ENCODE measurements at places on chromosomes 12 and 14.

- no peak for DNase-seq
These were observed 49.0 kb downstream of the CNOT2 start for GRCh38 chr12:70292017-70292776.

DNA sequence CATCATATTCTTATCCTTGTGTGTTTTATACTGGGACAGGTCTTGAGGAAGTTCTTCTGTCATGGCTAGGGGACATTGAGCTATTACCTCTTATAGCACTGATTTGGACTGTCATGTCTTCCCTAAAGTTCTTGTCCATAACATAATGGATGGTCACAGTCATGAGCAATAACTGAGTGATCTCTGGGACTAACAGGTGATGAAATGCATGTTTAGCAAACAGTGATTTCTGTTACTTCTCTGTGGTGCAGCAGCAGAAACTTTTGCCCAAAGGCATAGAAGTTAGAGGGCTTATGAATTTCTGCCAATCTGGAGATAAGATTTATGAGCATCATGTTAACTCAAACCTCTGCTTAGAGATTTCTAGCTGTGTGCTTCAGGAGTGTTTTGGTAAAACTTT, 5.9 kb downstream of the ADIPOR2 start:
- no peak for DNase-seq

DNA sequence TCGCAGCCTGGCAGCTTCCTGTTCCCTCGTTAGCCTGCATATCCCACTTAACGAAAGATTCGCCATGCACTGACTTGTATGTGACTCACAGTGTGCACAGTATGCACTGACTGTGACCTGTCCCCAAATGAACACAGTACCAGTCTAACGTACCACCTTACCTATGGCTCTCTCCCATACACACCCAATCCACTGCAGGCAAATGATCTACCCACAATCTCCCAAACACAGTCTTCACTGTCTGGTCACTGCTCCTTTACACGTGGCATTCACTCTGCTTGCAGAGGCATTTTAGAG, 163.5 kb upstream of the EEA1 start:
- no peak for DNase-seq

DNA sequence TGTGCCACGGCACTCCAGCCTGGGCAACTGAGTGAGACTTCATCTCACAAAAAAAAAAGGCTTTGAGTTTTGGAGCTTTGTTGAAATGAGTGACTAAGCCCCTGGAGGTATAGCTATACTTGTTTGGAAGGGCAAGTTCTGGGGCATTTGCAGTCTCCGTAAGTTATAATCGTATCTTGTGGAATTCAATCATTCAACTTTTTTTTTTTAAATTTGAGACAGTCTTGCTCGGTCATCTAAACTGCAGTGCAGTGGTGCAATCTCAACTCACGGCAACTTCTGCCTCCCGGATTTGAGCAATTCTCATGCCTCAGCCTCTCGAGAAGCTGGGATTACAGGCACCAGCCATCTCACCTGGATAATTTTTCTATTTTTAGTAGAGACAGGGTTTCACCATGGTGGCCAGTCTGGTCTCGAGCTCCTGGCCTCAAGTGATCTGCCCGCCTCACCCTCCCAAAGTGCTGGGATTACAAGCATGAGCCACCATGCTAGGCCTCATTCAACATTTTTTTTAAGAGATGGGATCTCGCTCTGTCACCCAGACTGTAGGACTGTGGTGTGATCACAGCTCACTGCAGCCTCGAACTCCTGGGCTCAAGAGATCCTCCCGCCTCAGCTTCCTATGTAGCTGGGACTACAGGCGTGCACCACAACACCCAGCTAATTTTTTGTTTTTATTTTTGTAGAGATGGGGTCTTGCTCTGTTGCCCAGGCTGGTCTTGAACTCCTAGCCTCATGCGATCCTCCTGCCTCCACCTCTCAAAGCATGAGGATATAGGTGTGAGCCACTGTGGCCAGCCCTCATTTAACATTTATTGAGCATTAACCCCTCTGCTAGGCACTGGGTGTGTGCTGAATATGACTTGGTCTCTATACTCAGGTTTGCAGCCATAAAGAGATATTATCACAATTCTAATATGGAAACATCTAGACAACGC, 133.7 kb upstream of the MAP1LC3B2 start:
- no peak for DNase-seq

GRCh38 chr12:2417481-2418160, 364.8 kb downstream of the CACNA1C start:
- peak; percentile 60 for DNase-seq

DNA sequence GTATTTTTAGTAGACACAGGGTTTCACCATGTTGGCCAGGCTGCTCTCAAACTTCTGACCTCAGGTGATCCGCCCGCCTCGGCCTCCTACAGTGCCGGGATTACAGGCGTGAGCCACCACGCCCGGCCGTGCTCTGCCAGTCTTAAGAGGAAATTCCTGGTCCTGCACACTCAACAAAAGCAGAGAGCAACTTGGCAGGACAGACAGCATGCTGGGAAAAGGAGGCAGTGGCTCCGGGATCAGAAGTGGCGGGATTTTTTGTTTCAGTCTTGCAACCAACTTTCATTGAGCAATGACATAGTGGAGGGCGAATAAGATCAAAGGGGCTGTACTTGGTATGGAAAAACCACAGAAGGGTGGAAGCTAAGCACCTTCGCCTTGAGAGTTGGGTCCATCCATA, 2.1 kb downstream of the CKAP4 start:
- DNase-seq: no peak

GRCh38 chr14:67491285-67491684, 2.8 kb upstream of the TMEM229B start:
- no peak for DNase-seq

DNA sequence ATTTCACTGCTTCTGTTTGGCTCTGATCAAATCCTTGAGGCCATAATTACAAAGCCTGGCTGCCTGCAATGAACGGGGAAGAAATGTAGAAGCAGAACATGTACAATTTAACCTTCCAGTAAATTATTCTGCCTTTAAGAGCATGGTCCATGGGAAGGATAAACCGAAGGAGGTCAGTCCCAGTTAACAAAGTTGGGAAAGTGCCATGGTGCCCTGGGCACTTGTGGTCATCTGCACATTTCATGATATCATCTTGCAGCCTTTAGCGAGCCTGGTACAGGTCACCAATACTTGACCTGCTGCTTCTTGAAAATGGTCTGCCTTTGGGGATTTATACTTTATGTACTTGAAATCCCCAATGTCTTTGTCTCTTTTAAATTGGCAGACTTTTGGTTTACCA, 175.9 kb upstream of the KITLG start:
- no peak for DNase-seq

GRCh38 chr14:22105006-22105623, 431.5 kb upstream of the OR4E1 start:
- DNase-seq: no peak

DNA sequence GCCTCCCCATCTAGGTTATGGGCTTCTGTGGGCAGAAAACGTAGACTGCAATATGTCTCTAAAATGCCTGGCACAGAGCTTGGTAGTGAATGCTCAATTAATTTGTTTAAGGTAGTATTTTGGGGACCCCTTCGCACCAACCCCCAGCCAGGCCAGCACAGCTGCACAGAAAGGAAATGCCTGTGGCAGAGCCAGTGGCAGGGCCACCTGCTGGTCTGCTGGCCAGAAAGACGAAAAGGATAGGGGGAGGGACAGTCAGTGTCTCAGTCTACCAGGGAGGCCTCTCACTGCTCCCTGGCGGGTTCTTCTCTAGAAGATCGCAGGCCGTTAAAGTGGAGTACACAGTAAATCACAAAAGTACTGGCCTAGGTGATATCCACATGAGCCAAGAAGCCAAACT, 3.5 kb downstream of the RAB15 start:
- no peak for DNase-seq

DNA sequence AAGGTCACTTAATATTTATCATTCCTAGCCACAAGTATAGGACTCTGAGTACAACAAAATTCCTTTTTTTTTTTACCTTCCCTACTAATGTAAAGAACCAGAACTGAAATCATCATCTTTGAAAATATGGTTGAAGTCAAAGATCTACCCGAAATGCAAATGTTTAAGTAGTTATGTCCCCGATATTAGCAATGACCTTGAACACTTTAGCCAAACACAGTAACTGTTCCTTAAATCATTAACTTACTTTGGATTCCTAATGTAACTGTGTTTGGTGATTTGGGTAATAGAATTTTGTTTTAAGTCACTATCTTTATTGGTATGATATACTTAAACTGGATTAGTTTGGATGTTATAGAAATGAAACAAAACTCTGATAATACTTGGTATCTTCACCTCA, 14.4 kb downstream of the ITPR2 start:
- no peak for DNase-seq

DNA sequence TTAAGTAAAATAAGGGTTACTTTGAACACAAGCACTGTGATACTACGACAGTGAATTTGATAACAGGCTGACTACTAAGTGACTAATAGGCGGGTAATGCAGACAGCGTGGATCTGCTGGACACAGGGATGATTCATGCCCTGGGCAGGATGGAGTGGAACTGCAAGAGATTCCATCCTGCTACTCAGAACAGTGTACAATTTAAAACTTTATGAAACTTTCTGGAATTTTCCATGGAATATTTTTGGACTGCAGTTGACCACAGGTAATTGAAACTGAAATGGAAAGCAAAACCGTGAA, 46.0 kb downstream of the YEATS4 start:
- no peak for DNase-seq

DNA sequence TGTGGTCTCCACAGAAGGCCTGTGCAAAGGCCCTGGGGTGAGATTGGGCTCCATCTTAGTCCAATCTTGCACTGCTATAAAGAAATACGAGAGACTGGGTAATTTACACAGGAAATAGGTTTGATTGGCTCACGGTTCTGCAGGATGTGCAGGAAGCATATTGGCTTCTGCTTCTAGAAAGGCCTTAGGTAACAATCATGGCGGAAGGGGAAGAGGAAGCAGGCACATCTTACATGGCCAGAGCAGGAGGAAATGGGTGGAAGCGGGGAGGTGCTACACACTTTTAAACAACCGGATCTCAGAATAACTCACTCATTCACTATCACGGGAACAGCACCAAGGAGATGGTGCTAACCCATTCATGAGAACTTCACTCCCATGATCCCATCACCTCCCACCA, 55.4 kb downstream of the FAR2 start:
- DNase-seq: no peak

DNA sequence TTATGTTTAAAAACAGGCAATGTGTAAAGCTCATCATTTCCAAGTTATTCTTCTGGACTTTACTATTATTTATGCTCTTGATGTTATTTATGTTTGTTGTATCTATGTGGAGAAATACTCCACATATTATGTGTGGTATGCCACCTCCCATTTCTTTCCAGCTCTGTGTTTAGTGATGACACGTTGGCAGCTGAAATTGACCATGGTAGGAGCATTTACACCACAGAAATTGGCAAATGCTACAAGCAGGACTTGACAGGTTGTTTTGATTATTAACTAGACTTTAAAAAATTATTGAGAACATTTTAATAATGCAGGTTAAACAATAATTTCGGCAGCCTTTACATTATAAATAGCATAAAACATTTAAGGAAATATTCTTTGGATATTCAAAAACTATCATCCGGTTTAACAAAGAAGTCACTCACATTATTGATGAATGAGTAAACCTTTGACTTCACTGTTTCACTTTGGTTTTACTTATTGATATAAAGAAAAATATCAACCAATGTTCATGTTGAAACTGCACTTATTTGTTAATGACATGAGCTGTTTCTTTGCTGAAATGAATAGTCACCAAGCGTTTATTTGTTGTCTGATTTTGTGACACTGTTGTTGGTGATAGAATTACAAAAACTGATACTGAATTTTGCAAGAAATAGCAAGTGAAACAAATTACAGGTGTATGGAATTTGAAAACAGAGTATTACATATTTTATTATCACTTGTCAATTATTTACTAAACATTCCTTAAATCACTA, 76.8 kb downstream of the HMGA2 start:
- no peak for DNase-seq

GRCh38 chr14:74685921-74686678, 26.8 kb downstream of the AREL1 start:
- no peak for DNase-seq

DNA sequence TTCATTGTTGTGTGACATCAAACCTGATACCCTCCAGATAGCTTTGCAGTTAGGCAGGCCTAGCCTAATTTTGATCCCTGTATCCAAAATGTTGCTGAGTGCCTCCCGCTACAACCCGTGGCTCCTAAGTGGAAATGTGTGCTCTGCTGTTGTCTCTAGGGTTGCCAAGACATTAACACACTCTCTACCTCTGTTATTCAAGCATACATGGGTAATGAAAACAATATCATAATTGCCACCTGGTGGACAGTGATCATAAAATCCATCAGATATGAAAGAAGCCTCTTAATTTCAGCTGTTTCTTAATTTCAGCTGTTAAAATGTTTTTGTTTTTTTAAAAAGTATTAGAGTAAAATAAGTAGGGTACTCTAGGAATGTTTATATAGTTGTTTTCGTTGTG, 93.5 kb downstream of the PLEKHA5 start:
- DNase-seq: no peak

- no peak for DNase-seq
These were observed 54.0 kb downstream of the CLIP1 start for GRCh38 chr12:122368361-122369073.

DNA sequence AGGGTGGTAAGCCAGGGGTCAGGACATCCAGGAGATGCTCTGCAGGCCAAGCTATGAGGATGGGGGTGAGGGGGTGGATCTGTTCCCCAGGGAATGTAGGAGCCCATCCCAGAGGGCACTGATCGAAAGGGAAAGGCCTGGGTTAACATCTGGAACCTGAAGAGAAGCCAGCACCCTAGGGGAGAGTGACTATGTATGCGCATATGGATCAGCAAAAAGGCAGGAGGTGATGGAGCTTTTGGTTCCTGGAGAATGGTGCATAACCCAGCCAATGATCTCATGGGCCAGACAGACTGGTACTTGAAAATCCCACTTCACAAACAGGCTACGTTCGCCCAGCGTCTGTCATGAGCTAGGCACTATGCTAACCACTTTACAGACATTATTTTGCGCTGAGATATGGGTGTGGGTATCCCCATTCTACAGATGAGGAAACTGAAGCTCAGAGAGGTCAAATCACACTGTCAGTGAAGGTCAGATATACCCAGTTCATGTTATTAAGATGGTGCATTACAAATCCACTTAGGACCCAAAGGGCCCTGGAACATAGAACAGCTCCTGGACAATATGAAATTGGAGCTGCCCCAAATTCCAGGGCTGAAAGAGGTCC, 1.6 kb downstream of the CCDC63 start:
- no peak for DNase-seq

DNA sequence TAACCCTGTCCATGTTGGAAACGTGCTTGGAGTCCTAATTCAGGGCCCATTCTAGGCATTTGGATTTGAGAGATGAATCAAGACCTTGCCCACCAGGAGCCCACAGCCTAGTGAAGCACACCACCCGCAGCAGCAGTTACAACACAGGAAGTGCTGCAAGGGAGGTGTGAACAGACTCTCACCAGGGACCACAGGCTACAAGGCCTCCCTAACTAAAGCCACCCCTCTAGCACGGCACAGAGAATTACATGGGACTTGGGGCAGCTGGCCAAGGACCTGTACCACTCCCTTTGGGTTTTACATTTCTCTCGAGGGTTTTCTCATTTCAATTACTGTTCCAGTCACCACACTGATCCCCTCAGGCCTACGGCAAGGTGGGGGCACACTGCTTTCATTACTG, 49.5 kb upstream of the FOXN3 start:
- DNase-seq: no peak

Data from mesenteric fat pad (tissue), 1 donor.